SJCRH30 (cell line): ENCODE measurements at places on chromosomes 13 and 19. TPM values are rescaled to one million over a fixed set of nuclear protein-coding genes. Genes with fewer than 3 reads are reported as not detected.

The SGCG gene
- total RNA-seq = 0.14 and 0.18 TPM in 2 replicates

The KLHL26 gene
- total RNA-seq = 0.87 and 1.1 TPM in 2 replicates

The PRODH2 gene
- total RNA-seq = not detected in 2 replicates

GRCh38 chr19:1007399-1008251 is 7.4 kb downstream of the GRIN3B start:
- H3K36me3 ChIP-seq = peaks cover 29% of the 10 kb centered on the region
- no peaks in the 10 kb centered on the region for H3K27me3 ChIP-seq
- DNase-seq = no peak
- H3K4me1 ChIP-seq = no peaks in the 10 kb centered on the region

DNA sequence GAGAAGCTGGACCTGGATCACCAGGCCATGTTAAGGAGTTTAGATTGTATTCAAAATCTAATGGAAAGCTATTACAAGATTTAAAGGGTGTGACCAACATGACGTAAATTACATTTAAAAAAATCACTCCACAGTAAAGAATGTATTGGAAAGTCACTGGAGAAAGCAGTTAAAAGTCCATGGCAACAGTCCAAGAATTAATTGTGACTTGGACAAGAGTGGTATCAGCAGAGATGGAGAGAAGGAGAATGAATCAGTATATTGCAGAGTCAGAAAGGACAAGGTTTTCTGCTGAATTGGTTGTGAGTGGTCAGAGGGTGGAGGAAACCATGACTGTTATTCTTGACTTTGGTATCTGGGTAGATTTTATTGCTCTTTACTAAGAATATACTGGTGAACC is 535.1 kb upstream of the SLITRK1 start:
- H3K36me3 ChIP-seq = no peaks in the 10 kb centered on the region
- no peak overlapping the region for H3K4me3 ChIP-seq
- no peak for DNase-seq
- H3K4me1 ChIP-seq = no peaks in the 10 kb centered on the region; the same call in 1 of the 2 replicates

- H3K27ac ChIP-seq = no peak overlapping the region
- H3K4me1 ChIP-seq = no peaks in the 10 kb centered on the region
- no peaks in the 10 kb centered on the region for H3K36me3 ChIP-seq
- H3K4me3 ChIP-seq = no peak overlapping the region
- DNase-seq = no peak
Measured at GRCh38 chr19:9996541-9996940, 13.8 kb downstream of the COL5A3 start.

DNA sequence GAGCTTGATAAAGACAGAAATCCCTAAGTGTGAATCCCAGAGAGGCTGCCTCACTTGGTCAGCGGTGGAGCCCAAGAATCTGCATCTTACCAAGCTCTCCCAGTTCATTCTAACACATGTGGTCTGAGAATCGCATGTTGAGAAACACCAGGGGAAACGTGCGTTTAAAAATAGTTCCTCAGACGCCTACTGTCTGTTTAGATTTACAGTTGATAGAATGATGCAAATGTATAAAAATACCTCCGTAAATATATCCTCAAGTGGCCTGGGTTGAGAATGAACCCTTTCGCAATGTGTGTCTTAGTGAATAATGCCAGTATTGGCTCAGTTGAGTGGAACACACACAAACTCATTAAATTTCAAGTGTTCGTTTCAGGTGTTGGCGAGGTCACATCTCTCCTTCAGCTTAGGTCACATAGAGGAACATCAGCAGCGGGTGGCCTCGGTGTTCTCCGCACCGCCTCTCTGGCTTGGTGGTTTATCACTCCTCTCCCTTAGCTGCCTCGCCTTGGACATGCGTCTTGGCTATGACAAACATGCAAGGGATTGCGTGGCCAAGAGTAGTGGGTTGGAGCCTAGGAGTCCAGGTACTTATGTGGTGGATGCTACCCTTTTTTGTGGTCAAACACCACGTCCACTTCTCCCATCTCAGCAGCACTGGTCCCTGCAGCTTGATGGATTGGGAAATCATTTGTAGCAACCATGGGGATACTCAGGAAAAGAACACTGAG is 117.6 kb upstream of the SPATA13 start:
- H3K27ac ChIP-seq = no peak overlapping the region
- no peaks in the 10 kb centered on the region for H3K36me3 ChIP-seq
- DNase-seq = no peak
- H3K4me3 ChIP-seq = no peak overlapping the region
- H3K27me3 ChIP-seq = no peaks in the 10 kb centered on the region
- peaks cover 27% of the 10 kb centered on the region for H3K4me1 ChIP-seq
